Stimulated activated CD8-positive, alpha-beta memory T cell treated with anti-CD3 and anti-CD28 coated beads, Interleukin-4, amount 100 ng/mL, for 4 hours (primary cell): ENCODE measurements at places on chromosomes 3 and 15.

GRCh38 chr3:157045238-157045850 lies 114.6 kb downstream of the CCNL1 start:
- no peak for DNase-seq

GRCh38 chr15:70632491-70633102 lies 130.8 kb downstream of the UACA start:
- DNase-seq, result no peak

DNA sequence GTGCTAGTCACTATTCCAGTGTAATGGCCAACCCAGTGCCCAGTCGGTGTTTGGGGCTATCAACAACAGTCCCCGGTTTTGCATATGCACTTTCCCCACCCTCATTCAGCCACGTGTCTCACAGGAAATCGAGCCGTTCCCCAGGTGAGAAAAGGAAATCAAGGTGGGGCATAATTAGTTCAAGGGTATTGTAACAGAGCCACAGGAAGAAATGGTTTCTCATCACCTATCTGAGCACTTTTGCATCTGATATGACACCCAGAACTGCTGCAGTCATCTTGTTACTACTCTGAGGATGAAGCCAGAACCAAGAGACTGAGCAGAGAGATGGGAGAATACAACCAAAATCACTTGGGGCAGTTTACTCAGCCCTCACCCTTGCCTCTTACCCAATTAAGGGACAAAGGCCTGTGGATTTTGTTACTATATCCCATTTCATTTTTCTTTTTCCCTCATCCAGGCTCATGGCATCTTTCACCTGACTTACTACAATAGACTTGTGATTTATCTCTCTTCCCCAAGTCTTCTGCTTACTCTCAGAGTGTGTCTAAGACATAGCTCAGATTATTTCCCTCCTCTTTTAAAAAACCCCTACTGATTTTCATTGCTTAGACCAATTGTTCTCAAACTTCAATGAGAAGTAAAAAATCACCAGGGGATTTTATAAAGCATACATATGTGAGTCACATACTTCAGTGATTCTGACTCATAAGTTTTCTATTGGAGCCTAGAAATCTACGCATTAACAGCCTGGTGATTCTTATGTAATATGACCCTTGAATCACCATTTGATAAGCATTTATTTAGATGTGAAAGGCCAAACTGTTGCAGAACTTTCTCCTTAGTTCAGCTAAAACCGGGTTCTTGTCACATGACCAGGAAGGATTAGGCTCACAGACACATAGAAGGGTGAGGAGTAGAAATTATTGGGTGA lies 40.5 kb downstream of the TRAT1 start:
- no peak for DNase-seq

- no peak for DNase-seq
Observed at GRCh38 chr3:19596408-19596807, 337.6 kb downstream of the EFHB start.

GRCh38 chr3:42535981-42536784 lies 33.7 kb downstream of the VIPR1 start:
- no peak for DNase-seq

GRCh38 chr3:188400494-188401243 lies 246.7 kb downstream of the LPP start:
- no peak for DNase-seq

GRCh38 chr15:72902245-72902918 lies 118.8 kb upstream of the ADPGK start:
- no peak for DNase-seq

- DNase-seq, result no peak
Observed at GRCh38 chr15:43412096-43412495, 41.2 kb downstream of the TUBGCP4 start.

- no peak for DNase-seq
Observed at GRCh38 chr3:147113293-147114044, 292.9 kb downstream of the ZIC4 start.

DNA sequence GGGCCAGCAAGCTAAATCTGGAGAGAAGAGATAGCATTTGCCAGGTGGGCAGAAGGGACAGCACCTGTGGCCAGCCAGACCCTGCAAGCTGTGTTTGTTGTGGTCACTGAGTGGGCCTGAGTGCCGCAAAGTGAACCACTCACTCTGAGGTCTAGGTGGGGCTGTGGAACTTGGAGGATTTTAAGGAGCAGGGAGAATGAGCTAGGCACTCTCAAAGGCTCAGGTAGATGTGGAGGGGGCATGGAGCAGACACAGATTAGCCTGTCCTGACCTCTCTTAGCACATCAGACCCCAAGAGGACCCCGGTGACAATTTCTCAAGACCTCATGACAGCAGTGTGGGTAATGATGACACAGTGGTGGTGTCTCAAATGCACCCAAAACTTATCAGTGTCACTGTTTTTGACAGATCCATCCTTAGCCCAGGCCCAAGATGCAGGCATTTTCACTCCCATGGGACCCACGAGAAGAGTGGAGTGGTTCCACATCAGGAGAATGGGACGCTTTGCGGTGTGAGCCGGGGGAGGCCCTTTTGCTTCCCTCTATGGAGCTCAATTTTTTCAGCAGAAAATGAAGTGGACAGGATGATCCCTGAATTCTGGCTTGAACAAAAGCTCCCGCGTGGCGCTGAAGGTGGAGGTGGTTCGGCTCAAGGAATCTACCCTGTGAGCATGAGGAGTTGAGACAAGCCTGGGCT lies 43.8 kb upstream of the TLE3 start:
- no peak for DNase-seq

- no peak for DNase-seq
Observed at GRCh38 chr15:88872706-88873105, 22.6 kb downstream of the HAPLN3 start.

DNA sequence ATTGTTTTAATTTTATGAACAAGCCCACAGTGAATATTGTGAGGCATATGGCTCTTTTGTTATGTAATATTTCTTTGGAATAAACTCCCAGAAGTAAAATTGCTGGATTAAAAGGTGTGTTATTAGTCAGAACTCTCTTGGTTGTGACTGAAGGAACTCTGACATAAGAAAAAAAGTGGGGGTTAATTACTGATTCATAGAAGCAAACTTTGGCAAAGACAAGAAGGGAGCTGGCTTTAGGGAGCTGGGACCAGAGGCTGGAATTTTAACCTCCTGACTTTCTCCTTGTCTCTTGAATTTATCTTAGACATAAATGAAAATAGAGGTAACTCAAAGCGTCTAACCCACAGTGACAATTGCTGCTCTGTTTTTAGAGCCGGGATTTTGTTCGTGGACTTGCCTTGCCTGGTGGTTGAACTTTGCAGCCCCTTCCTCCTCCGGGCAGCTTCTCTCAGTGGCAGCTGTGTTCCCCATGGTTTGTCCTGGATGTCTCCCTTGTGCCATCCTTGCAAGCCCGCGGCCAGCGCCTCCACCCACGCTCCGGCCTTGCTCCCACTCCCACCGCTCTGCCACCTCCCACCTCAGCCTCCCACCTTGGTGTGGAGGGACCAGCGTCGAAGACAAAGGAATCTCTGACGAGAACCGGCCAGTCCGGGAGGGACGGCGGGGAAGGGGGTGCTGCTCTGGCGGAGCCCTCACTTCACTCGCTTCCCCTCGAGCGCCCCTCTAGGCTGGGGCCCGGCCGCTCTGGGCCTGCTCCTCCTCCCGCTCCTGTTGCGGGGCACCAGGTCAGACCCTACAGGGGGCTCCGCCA lies 28.0 kb downstream of the ARHGAP31 start:
- no peak for DNase-seq

DNA sequence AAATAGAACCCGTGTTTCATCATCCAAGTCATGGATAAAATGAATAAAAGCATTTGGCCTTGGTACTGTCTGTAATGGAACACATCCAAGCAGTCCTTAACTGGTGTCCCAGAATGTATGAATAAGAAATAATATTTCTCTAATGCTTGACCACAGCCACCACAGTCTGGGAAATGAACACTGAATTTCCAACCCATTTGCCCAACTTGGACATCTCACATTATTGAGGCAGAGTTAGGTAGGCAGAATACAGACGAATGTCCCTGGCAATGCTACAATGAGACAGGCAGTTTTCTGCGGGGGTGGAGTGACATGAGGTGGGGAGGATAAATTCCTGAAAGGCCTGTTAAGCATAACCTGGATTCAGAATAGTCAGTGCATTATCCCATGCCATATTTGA lies 245.7 kb downstream of the ZIC1 start:
- DNase-seq, result no peak
